T-helper 22 cell (primary cell): ENCODE measurements at places on chromosomes 16 and 17.

- DNase-seq: no peak
Observed at GRCh38 chr17:15039366-15039765, 225.8 kb downstream of the PMP22 start.

- no peak for DNase-seq
Observed at GRCh38 chr16:23608194-23608593, 12.1 kb upstream of the NDUFAB1 start.

- DNase-seq: no peak
Observed at GRCh38 chr16:83913245-83913633, 14.3 kb downstream of the MLYCD start.

GRCh38 chr16:79132701-79133100 is 467.8 kb downstream of the MAF start:
- DNase-seq: no peak

- no peak for DNase-seq
Observed at GRCh38 chr17:8707332-8708024, 37.2 kb downstream of the CCDC42 start.

- DNase-seq: no peak
Observed at GRCh38 chr16:48632137-48632774, 22.3 kb upstream of the N4BP1 start.

- no peak for DNase-seq
Observed at GRCh38 chr16:9286930-9287329, 195.5 kb downstream of the HAPSTR1 start.

DNA sequence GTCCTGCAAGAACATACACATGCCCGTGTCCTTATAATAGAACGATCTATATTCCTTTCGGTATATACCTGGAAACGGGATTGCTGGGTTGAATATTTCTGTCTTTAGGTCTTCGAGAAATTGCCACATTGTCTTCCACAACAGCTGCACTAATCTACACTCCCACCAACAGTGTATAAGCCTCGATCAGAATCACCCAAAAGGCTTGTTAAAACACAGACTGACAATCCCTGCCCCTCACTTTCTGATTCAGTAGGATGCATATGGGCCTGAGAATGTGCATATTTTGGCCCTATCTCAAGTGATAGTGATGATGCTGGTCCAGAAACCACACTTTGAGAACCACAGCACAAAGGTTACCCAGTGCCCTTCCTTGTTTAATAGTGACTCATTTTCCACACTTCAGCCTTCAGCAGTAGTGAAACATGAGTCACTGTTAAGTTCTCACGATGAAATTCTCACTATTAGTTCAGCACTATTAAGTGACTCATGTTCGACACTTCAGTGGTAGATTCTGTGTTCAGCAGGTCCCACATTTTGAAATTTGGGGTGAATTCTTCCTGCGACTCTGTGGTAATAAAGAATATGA is 215.6 kb downstream of the GRIN2A start:
- DNase-seq: no peak

- DNase-seq: no peak
Observed at GRCh38 chr16:78528265-78528664, 428.8 kb downstream of the WWOX start.

GRCh38 chr17:28072936-28073533 is 30.6 kb downstream of the NLK start:
- no peak for DNase-seq

GRCh38 chr16:12513076-12513790 is 290.5 kb downstream of the CPPED1 start:
- DNase-seq: no peak

DNA sequence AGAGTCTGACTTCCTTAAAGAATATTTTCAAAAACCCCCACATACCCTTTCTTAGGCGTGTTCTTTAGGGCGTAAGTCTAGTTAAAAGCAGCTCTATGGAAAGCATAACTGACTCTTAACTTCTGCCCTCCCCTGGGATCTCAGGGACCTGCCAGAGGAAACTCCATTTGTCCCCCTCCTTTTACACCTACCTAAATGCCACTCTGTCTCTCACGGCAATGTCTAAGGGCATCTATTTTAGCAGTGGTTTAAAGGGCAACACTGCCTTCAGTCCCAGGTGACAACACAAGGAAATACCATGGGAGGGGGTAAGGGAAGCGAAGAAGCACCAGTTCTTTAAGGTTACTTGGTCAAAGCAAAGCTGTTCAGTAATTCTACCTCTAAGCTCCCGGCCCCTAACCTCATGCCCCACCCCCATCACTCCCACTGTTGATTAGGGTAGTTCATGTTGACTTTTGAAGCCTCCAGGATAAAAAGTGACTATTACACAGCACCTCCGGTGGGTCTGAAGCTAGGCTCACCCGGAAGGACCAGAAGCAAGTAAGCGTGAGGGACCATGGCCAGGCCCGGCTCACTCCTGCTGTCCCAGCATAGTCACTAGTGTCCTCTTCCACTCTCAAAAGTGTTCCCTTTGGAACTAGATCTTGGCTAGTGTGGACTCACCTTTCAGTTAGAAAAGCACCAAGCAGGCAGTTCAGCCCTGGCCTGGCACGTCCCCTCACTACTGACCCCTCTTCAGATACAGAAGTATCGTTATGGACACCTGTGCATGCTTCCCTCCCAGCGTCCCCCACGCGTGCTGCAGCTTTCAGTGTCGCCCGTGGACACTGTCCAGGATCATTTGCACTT is 47.1 kb downstream of the CYTH1 start:
- DNase-seq: no peak

GRCh38 chr16:56610017-56610608 is 1.7 kb downstream of the MT2A start:
- peak; percentile 60 for DNase-seq

- no peak for DNase-seq
Observed at GRCh38 chr16:24753000-24753399, 23.5 kb downstream of the TNRC6A start.

DNA sequence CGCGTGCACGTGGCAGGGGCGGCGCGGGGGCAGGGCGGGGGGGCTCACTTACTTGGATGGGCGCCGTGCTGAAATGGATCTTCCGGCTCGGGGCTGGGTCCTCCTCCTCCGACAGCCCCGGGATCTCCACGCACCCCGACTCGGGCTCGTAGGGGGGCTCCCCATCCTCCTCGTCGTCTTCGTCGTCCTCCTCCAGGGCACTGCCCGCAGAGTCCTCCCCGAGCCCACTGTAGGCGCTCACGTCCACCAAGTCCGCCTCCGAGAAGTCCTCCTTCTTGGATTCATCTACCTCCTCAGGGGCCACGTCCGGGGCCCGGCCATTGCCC is 1.4 kb downstream of the PPP1R9B start:
- DNase-seq: no peak

DNA sequence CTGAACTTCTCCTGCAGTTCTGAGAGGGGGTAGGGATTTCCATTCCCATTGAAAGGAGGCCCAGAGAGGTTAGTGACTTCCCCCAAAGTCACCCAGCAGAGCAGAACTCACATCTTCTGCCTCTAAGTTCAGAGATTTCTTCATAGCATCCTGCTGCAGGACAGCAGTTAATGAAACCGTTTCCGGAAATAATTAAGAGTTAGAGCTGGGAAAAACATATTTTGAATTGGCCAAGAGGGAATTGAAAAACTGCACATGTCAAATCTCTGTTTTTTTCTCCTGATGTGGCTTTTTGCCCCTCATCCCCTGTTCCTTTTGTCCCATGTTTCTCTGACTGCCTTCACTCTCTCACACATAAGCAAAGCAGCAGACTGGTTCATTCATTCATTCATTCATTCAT is 26.6 kb downstream of the ITPRIPL2 start:
- no peak for DNase-seq

DNA sequence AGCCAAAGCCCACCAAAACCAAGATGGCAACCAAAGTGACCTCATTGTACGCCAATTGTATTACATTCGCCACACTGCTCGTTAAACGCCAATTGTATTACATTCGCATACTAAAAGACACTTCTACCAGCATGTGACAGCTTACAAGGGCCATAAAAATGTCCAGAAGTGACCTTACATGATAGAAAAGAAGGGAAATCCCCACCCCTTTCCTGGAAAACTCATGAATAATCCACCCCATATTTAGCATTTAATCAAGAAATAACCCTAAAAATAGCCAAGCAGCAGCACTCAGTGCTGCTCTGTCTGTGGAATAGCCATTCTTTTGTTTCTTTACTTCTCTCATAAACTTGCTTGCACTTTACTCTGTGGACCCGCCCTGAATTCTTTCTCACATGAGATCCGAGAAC is 25.7 kb downstream of the PSMD7 start:
- no peak for DNase-seq

DNA sequence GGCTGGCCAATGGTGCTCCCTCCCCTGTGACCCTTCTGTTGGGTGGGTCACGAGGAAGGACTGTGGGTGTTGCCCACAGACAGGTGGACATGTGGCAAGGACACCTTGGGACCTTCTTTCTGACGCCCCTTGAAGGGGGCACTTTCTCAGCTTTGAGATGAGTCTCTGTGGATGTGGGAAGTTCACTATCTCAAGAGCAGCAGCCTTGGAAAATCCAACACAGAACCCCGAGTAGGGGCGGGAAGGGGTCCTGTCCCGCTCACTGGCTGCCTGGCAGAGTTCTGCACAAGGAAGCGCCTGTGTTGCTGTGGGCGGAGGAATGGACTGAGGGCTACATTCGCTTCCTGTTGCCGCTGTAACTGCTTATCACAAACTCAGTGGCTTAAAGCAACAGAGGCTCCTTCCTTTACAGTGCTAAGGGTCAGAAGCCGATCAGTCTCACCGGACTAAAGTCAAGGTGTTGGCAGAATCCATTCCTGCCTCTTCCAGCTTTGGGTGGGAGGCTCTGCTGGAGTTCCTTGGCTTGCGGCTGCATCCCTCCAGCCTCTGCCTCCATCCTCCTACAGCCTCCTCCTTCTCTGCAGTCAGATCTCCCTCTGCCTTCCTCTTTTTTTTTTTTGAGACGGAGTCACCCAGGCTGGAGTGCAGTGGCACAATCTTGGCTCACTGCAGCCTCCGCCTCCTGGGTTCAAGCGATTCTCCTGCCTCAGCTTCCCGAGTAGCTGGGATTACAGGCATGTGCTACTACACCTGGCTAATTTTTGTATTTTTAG is 305.2 kb downstream of the SEC14L1 start:
- DNase-seq: peak; percentile 49

- no peak for DNase-seq
Observed at GRCh38 chr17:10357768-10358167, 15.0 kb downstream of the MYH13 start.

DNA sequence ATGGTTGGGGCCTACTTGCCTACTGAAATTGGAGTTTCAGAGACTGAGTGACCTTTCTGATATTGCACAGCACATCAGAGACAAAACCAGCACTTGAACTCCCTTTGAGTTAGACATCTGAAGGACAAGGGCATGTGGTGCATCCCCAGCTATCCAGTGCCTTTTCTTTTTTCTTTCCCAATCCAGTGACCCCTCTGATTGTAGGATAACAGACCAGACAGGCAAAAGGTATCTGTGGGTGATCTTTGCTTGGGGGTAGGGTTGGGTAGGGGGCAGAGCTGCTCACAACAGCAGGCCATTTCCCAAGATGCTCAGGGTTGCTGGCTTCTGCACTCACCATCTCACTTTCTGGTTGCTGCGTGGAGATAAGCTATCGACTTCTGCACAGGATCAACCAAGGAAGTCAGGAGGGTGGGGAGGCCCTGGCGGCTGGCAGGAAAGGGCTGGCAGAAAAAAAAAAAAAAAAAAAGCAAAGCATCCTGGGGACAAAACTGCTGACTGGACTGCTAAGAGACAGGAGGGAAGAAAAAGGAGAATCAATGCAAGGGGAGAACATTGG is 42.2 kb downstream of the HOXB1 start:
- DNase-seq: no peak

DNA sequence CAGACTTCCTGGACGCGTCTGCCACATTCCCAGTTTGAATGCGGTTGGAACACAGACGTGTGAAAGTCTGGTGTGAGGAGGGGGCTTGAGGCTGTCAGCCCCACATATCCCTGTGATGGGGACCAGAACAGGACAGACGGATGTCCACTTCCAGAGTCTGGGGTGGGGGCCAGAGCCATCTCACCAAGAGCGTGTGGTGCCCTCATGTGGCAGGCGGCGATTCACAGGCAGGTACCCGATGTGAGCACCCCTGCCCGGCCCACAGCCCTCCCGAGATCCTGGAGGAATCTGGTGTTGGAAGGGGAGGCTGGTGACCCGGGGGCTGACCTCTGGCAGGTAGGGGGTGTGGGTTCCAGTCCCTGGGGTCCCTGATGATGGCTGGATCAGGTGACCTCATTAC is 51.5 kb downstream of the ENGASE start:
- DNase-seq: no peak

DNA sequence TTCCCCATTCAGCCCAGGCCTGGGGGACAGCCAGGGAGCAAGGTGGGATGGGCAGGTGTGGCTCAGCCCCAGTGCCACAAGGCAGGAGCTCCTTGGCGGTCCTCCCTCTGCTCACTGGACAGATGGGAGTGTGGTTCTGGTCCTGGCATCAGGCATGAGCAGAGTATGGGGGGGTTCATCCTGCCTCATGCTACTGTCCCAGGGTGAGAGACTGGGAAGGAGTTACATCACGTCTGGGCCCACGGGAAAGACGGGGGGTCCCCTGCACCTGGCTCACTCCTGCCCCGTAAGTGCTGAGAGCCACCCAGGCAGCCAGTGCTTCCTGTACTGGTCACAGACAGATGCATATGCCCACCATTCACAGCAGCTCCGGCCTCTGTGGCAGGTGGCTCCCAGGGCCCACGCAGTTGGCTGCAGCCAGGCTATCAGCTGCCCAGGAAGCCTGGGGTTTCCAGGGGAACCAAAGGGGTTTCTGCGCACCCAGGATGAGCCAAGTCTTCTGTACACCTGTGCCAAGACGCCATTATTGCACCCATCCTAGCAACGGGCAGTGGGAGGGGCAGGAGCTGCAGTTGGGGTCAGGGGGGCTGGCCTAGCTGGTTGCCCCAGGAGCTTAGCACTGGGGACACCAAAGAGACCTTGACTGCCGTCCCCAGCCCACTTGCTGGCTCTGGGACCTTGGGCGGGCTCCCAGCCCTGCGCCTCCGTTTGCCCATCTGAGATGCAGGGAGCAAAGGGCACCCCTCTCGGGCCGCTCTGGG is 1.9 kb downstream of the BAIAP3 start:
- no peak for DNase-seq

- no peak for DNase-seq
Observed at GRCh38 chr16:4700997-4701743, 7.8 kb downstream of the NUDT16L1 start.

DNA sequence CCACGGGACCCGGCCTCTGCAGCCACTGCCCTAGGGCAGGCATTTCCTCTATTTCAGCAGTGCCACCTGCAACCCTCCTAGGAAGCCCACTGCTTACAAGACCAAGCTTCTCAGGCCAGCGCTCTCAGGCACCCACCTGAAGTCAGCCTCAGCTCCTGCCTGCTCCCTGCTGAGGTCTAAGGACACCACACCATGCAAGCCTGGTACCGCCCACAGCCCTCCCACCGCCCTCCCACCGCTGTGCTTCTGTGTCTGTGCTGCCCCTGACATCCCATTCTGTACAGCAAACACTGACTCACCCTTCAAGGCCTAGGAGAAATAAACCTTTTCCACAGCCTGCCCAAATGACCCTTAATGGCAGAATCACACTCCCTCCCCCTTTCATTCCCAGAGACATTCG is 6.3 kb downstream of the CLUH start:
- DNase-seq: no peak

DNA sequence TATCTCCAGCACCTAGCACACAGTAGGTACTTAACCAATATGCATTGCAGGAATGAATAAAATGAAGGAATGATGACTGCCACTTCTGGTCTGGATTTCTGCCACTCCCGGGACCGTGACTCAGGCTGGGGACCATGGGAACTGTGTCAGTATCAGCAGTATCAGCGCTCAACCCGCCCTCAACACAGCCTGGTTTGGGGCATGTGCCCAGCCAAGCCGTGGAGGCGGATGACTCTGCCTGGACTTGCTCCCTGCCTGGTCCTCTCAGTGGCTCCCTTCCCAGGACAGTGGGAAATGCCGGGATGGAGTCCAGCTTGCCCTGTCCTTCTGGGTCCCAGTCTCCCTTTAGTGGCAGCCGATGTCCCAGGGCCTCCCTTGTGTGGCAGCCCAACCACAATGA is 55.1 kb downstream of the SRCIN1 start:
- no peak for DNase-seq
